ENCODE measurements at places on chromosomes 7 and 10. TPM values are rescaled to one million over a fixed set of nuclear protein-coding genes. Genes with fewer than 3 reads are reported as not detected.

GPR141 gene
- total RNA-seq, result 6.4 TPM

OPALIN gene
- not detected for total RNA-seq

OGDH gene
- total RNA-seq, result 98.9 TPM

TAC1 gene
- total RNA-seq, result 1.1 TPM

Data from metanephros (tissue), 2 donors.